ENCODE measurements at places on chromosomes 6 and 20.

DNA sequence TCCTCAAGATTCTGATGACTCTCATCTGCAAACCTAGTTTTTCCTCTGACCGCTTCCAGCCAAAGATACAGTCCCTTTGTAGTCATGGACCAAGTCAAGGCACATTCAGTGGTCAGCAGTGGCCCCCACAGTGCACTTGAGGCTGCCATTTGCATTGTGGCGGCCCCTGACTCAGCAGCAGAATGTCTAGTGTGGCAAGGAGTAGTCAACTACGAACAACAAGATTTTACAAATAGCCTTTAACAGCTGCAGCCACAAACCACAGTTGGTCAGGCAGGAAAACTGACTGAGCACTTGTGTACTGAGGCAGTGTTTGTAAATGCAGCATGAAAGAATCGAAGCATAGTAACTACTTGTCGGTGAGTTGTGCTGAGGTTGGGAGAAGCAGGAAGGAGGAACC is 49.6 kb downstream of the SLC2A12 start:
- peak; percentile 36 for DNase-seq

DNA sequence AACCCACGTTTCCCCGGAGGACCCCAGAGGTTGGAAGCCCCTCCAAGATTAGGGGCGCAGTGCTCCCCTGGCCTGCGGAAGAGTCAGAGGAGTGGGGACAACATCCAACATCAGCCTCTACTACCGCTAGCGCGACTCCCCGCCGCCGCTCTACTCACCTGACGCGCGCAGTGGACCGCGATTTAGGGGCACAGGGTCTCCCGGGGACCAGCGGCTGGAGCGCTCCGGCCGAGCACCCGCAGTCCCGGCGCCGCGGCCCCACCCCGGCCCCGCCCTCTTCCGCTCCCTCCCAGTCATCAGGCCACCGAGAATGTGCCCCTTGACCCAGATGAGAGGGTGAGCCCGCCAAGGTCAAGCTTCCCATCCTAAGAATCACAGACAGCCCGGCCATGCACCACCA is at the start of gene ZFP57:
TSS of gene ZFP57 (minus strand) at position 249 of the 400 bp plus-strand sequence. CDS start 4,149 bp downstream, outside the sequence.
- no peak for DNase-seq

GRCh38 chr6:168724033-168724432 is 283.0 kb downstream of the SMOC2 start:
- DNase-seq = no peak

- DNase-seq = no peak
Measured at GRCh38 chr6:87174078-87174579, 18.8 kb downstream of the ZNF292 start.

- DNase-seq = no peak
Measured at GRCh38 chr6:106666282-106667021, 37.1 kb downstream of the QRSL1 start.

DNA sequence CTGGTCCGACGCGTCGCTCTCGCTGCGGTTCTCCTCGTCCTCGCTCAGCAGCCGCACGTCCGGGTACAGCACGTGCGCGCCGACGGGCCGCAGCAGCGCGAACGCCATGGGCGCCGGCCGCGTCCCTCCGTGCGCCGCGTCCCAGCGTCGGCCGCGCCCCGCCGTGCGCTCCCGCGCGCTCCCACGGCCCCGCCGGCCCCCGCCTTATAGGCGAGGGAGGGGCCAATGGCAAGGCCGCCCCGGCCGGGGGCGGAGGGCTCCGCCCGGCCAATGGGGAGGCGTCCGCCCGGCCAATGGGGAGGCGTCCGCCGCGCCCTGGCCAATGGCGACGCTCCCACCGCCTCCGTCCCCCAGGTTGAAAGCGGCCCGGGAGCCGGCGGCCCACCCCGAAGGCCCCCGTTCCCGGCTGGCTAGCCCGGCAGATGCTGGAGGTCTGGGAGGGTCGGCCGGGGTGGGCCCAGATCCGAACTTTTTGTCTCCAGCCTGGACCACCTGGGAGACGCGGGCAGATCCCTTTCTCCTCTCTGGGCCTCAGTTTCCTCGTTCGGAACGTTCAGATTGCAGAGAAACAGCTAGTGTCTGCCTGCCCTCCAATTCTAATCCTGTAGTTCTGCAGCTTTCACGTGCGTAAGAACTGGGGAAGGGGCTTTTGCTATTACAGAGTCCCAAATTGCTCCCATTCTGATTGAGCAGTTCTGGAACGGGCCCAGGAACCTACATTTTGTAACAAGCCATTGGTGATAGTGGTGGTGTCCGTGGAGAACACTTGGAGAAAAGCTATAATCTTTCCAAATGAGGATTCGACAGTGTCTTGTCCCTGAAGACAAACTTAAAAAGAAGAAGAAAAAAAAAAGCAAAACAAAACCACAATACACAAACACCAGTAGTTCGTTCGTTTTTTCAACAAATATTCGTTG is at the start of gene TCF15:
TSS of gene TCF15 (minus strand) at position 180 of the 917 bp plus-strand sequence. CDS start at position 108, 72 bp downstream.
- DNase-seq = peak; percentile 73
